IMR-90 (cell line): ENCODE measurements at places on chromosomes 13 and 19.
A peak's percentile ranks its signal among the peaks of the same experiment; 100 is the strongest.

DNA sequence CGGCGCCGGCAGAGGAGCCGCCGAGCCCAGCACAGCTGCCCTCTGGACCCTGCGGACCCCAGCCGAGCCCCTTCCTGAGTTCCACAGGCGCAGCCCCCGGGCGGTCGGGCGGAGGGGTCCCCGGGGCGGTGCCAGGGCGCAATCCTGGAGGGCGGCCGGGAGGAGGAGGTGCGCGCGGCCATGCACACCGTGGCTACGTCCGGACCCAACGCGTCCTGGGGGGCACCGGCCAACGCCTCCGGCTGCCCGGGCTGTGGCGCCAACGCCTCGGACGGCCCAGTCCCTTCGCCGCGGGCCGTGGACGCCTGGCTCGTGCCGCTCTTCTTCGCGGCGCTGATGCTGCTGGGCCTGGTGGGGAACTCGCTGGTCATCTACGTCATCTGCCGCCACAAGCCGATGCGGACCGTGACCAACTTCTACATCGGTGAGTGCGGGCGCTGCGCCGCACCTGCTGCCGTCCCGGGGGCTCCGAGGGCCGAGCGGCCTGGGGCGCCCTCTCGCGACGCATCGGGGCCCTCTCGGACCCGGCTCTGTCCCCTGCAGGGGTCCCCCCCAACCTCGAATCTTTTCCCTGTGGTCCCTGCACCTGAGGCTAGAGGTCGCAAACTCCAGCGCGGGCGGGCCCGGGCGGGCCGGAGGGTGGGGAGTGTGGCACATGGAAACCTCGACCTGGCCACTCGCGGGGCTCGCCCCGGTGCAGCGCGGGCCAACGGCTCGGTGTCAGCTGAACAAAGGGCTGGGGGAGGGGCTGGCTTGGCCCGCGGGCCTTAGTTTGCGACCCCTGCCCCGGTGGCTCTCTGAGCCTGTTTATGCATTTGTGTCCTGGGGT lies at the start of gene KISS1R:
KISS1R (plus strand) TSS at position 11 of the 829 bp plus-strand sequence; CDS start at position 181, 170 bp downstream.
- peak; percentile 34 for DNase-seq

DNA sequence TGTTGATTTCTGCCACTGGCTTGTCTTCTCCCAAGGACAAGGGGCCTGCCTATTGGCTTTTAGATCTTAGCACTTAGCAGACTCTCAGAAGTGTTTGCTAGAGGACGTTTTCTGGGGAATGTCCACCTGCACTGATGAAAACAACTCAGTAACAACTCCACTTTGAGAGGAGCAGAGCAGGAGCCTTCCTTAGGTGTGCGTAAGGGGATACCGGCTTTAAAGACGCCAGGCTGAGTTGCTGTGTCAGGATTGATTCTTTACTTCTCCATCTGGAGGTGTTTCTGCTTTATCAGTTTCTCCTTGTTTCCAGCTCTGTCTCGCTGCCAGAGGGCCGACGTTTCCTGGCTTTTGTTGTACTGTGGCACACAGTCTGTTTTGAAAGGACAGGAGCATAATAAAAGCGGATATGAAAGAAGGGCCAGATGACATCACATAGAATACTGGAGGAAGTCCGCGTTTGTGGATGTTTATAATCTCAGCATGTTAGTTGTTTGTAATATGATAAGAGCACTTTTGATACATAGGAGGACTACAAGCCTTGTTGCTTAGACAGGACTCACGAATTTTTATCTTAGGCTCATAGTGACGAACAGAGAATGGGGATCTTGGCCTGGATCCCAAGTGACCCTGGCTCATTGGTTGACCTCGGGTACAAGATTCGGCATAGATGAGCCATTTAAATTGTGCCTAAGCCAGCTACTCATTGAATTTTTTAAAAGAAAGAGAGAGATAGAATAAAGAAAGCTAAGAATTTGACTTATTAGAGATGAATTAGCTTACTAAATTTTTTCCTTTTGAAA lies 34.6 kb downstream of the COL4A2 start:
- DNase-seq = peak; percentile 92

DNA sequence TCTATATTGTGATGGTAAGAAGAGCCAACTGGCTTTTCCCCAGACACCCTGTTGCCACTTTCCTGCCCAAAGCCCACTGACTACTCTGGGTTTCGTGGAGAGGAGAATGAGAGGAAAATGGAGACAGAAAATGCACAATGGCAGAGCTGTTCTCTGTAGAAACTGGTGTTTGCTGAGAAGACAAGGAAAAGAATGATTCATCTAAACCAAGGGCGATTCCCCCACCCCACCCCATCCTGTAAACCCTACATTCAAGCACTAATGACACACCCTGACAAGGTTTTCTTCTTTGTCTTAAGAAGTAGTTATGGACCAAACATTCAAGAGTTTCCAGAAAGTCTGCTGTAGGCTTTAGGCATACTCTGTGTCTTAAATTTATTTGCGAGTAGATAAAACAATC lies 68.8 kb downstream of the DOCK9 start:
- peak; percentile 14 for DNase-seq

GRCh38 chr19:14449321-14449720 lies 16.2 kb downstream of the PKN1 start:
- DNase-seq = no peak

DNA sequence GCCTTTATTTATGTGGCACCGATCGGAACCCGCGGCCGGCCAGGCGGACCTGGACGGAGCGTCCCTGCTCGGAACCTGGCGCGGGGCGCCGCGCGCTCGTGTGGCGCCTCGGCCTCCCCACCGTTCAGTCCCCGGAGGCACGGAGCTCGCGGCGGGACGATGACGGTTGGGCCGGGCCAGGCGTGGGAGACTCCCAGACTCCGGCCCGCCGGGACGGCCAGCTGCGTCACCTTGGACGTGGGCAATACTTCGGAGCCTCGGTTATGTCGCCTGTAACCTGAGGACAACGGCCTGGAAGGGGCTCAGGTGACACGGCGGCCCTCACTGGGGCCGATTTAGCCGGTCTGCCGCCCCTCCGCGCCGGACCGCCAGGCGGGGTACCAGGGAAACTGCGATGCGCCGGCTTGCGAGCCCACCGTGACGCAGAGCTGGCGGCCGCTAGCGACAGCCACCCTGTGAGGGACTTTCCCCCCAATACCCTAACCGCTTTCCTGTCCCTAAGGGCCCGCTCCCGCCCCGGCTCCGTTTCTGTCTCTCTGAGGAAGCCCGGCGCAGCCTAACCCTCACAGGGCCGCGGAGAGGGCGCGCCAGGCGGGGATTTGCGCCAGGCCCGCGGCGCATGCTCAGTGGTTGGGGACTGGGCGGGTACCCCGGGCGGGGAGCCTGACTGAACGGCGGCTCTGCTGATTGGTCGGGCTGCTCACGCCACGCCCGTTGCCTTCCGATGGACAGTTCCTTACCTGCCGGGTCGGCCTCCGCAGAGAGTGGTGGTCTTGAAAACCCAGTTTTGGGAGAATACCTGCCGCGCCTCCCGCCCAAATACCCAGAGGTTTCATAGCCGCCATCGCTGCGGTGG lies 109.5 kb upstream of the DOCK9 start:
- peak; percentile 59 for DNase-seq

DNA sequence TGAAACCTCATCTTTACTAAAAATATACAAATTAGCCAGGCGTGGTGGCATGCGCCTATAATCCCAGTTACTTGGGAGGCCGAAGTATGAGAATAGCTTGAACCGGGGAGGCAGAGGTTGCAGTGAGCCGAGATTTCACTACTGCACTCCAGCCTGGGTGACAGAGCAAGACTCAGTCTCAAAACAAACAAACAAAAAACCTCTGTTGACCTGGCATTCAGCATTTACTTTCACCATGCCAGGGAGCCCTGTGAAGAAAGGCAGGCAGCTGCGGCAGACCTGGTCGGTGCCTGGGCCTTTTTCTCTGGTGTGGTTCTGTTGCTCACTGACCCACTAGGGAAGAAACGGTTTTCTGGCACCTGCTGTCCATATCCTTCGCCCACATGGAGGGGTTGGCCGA lies 49.8 kb downstream of the DNM2 start:
- DNase-seq = no peak

DNA sequence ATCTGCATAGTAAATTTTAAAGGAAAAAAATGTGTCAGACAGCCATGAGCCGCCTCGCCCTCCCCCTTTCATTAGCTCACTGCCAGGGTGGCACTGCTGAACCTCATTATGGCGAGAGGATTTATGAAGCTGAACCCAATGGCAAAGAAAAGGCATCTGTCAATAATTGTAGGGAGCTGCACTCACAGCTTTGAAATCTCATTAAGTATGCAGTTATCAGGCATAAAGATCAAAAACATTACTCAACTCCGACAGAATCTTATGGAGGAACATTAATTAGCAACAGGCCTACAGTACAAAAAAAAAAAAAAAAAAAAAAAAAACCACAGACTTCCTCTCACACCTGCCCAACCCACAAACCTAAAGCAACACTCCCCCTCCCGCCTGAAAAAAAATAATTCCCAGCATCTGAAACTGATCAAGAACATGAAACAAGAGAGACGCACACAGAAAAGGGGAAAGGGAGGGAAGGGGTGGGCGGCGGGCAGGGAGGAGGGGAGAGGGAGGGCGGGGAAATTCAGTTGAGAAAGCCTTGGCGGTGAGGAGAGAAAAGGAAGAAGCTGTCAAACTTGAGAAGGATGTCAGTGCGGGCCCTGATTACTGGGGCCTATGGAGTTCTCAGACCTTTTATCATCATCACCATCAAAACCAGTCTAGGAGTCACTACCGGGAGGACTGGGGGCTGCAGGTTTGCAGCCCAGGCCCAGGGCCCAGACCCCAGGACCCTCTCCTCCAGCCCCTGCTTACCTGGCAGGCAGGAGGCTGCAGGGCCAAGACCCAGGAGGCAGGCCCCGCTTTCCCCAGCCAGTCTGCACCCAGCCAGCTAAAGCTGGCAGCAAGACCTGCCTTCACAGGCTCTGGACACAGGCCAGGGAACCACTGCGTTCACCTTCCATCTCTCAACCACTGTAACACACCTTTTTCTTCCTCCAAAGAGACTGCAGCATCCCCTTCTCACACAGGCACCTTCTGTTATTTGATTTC lies 8.9 kb downstream of the TSHZ3 start:
- peak; percentile 62 for DNase-seq

- no peak for DNase-seq
Observed at GRCh38 chr19:39170386-39171231, 26.2 kb upstream of the NCCRP1 start.

GRCh38 chr19:46109876-46110275 lies 14.6 kb downstream of the IGFL3 start:
- DNase-seq = no peak

GRCh38 chr19:49983645-49984229 lies 22.8 kb upstream of the SIGLEC11 start:
- peak; percentile 37 for DNase-seq

GRCh38 chr13:40251343-40252032 lies 415.0 kb downstream of the FOXO1 start:
- DNase-seq = no peak

DNA sequence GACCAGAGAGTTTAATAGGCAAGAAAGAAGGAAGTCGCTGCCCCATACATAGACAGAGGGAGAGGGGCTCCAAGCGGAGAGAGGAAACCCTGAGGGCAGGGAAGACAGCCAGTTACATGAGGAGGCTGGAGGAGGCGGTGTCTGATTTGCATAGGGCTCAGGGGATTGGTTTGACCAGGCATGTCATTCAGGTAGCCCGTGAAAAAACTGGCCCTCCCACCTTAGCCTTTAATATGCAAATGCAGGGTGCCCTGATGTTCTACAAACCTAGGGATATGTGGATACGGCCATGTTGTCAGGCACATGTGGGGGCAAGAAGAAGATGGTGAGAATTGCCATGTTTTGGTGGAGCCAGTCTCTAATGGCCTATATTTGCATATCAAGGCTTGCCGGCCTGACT lies 1461.6 kb downstream of the PCDH9 start:
- no peak for DNase-seq

- DNase-seq = no peak
Observed at GRCh38 chr13:43792076-43792881, 5.5 kb upstream of the ENOX1 start.

- DNase-seq = peak; percentile 21
Observed at GRCh38 chr19:6674868-6675305, 4.9 kb upstream of the TNFSF14 start.

DNA sequence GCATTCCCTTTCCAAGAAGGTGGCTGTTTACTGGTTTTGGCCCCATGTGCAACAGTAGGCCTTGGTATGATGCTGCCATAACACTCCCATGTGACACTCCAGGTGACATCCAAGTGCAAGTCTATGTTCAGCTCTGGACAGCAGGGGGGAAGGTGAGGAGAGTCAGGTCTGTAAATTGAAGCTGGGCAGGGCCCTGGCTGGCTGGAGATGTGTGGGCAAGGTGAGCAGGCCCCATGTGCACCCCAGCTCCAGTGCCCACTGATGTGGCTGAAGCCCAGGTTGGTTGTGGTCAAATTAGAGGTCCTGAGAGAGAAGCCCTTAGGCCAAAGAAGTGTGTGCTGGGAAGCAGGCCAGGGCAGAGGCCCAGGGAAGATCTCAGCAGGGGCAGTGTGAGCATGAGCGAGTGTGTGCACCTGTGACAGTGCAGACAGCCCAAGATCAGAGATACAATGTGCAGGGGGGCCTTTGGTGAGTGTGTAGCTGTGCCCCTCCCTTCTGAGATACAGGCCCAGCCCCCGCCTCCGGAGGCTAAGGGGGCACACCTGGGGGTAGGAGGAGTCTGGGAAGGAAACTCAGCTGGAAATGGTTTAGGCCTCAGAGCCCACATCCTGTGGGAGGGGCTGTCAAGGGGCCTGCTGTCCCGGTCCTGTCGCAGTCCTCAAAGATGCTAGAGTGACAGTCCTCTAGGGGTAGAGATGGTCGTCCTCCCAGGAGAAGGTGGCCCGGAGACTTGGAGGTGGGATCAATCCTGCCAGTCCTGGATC lies 18.6 kb downstream of the DEDD2 start:
- DNase-seq = no peak

DNA sequence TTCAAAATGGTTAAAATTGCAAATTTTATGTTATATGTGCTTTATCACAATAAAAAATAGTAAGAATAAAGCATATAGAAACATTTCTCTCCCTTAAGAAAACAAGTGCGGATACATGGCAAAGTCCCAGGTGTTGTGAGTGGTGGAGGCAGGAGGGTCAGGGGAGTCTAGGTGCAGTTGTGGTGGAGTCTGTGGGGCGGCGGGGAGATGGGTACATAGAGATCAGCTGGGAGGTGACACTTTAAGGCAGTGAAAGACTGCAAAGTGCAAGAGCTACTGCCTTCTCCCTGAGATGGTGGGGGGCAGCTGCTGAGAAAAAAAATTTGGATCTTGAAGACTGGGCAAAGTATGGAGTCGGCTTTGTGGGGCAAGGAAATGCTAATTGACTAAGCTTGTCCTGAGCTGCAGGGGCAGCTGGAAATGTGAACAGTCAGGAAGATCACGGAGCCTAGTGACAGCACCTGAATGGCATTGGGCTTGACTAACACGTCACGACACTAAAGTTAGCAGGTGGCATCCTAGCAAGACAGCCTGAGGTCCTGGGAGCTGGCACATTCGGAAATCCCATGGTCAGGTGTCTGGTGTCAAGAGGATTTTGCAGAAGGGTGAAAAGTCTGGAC lies 72.9 kb upstream of the IRS2 start:
- DNase-seq = no peak

- no peak for DNase-seq
Observed at GRCh38 chr13:35854286-35854685, 276.9 kb downstream of the DCLK1 start.

- DNase-seq = no peak
Observed at GRCh38 chr13:51048616-51049015, 62.5 kb downstream of the C13orf42 start.

- peak; percentile 61 for DNase-seq
Observed at GRCh38 chr13:40786568-40786996, 2.8 kb upstream of the SLC25A15 start.

GRCh38 chr19:54201172-54201701 lies 579 bp downstream of the RPS9 start:
- no peak for DNase-seq
